ENCODE measurements at places on chromosomes 11 and 22. TPM values are rescaled to one million over a fixed set of nuclear protein-coding genes. Genes with fewer than 3 reads are reported as not detected.

GGTLC2 gene
- not detected for total RNA-seq

TH gene
- total RNA-seq = not detected

SOX10 gene
- total RNA-seq = not detected

MRGPRX3 gene
- not detected for total RNA-seq

SYT9 gene
- total RNA-seq = not detected

UBE4A gene
- 34.2 TPM for total RNA-seq

AQP11 gene
- 0.22 TPM for total RNA-seq

WBP2NL gene
- total RNA-seq = 6.8 TPM

DRICH1 gene
- 0.64 TPM for total RNA-seq
